ENCODE measurements at places on chromosomes 2 and 18.

DNA sequence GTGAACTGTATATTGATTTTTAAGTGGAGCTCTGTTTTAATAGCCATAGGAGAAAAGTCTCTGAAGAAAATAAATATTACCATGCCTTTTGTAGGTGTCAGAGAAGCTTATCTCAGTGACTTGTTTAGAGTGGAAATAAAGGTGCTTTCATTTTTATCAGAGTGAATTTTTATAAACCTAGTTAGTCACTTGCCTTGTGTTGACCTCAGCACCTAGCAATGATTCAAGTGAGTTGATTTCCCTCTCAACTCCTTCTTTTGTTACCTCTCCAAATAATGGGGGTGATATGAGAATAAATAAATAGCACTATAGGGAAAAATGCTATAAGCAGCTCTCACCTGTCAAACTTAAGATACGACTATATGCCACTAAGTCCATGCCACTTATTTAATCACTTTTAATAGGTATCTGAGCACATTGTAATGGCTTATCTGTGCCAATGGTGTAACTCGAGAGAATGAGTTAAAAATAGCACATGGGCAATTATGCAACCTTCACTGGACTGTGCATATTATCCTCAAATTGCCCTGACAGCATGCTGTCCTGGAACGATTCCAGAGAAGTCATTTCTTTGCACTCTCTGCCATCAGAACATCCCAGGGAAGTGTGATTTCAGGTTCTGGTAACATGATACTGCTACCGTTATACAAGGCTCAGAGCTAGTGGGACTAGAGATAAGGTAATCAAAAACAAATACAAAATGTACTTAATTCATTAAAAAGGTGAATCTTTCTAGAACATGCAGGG, 290.8 kb downstream of the CCDC85A start:
- DNase-seq, result peak; percentile 61

DNA sequence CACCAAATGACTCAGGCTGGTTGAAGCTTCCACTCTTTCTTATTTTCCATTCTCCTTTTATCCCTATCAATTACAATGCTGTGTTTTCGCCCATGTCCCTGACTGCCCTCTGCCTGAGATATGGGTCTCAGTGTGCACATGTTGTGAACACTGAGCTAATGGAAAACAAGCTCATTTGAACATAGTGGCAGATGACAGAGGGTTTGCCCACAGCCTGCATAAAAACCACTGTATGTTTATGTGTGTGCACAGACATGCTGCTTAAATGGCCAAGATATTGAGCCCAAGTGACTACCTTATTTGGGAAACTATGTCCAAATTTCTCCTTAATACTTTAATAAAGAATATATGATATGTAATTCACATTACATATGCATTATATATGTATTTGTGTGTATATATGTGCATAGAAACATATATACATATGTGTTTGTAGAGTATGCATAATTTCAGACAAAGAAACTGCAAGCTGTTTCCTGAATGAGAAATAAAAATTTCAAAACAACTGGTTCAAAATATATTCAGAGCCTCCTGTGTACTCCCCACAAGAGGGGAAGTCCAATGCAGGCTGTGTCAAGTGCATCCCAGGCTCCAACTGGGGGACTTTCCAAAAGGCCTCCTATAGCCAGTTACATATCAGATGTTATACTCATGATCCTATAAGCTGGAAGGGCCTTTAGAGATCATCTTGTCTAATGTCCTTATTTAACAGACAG, 92.7 kb upstream of the CD302 start:
- no peak for DNase-seq

- DNase-seq, result peak; percentile 59
Measured at GRCh38 chr18:3726238-3726951, 276.4 kb downstream of the TGIF1 start.

- no peak for DNase-seq
Measured at GRCh38 chr2:117820444-117820843, 6.0 kb downstream of the DDX18 start.

GRCh38 chr2:62787386-62787785, 81.9 kb downstream of the EHBP1 start:
- DNase-seq, result peak; percentile 47
